GM12864 (cell line): ENCODE measurements at places on chromosomes 6 and 20.

- DNase-seq, result no peak
Observed at GRCh38 chr6:307874-308273, 15.6 kb downstream of the DUSP22 start.

DNA sequence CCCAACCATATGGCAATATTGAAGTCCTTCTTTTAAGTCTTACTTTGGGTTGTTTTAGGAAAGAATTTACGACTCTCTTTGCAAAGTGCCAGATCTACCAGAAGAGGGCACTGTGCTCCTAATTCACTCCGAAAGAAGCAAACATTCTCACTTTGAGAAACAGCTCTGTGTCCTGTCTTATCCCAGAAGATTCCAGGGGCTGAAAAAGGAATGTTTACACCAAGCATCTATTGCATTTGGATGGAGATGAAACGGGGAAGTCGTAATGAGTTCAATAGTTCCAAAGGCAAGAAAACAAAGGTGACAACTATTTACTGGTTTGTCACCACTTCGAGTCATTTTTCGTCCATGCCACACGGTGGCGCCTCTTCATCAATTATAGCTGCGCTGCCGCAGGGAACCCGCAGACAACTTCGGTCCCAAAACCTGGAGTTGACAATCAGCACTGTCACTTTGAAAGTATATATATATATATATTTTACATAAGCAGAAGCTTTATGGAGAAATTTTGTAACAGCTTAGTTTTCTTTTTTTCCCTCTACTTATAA lies 121.6 kb downstream of the MOXD1 start:
- peak; percentile 34 for DNase-seq

DNA sequence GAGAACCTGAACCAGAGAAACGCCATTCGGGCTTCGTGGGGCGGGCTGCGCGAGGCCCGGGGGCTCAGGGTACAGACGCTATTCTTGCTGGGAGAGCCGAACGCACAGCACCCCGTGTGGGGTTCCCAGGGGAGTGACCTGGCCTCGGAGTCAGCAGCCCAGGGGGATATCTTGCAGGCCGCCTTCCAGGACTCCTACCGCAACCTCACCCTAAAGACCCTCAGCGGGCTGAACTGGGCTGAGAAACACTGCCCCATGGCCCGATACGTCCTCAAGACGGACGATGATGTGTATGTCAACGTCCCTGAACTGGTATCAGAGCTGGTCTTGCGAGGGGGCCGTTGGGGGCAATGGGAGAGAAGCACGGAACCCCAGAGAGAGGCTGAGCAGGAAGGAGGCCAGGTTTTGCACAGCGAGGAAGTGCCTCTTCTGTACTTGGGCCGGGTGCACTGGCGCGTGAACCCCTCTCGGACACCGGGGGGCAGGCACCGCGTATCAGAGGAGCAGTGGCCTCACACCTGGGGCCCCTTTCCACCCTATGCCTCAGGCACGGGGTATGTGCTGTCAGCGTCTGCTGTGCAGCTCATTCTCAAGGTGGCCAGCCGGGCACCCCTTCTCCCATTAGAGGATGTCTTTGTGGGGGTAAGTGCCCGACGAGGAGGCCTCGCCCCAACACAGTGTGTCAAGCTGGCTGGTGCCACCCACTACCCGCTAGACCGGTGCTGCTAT lies 904 bp downstream of the B3GALT4 start:
- no peak for DNase-seq

- DNase-seq, result no peak
Observed at GRCh38 chr20:63226042-63226943, 9.4 kb upstream of the BIRC7 start.

DNA sequence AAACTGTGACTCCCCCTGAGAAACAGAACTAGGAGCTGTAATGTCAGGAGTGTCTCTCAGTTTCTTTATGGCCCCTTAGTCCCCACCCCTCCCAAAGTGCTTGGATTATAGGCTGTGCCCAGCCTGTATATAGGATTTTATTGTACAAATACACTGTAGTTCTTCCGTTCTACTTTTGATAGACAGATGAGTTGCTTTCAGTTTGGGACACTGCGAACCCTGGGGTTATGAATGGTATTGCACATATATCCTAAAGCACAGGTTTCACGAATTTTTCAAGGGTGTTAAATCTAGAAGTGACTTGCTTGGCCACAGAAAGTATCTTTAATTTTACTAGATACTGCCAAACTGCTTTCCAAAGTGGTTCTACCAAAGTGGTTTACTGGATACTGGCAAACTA lies 152.9 kb upstream of the ATXN1 start:
- DNase-seq, result no peak
